T-helper 17 cell (primary cell): ENCODE measurements at places on chromosomes 3 and 15.
A peak's percentile ranks its signal among the peaks of the same experiment; 100 is the strongest.

- H3K27ac ChIP-seq, result no peak overlapping the region
- no peaks in the 10 kb centered on the region for H3K4me1 ChIP-seq
- peaks cover 3% of the 10 kb centered on the region for H3K36me3 ChIP-seq
Observed at GRCh38 chr15:37072181-37072580, 28.2 kb downstream of the MEIS2 start.

- H3K4me1 ChIP-seq, result peaks cover 21% of the 10 kb centered on the region
- H3K36me3 ChIP-seq, result peaks cover 3% of the 10 kb centered on the region
- H3K27me3 ChIP-seq, result peaks cover 25% of the 10 kb centered on the region
- no peak for DNase-seq
- H3K27ac ChIP-seq, result no peak overlapping the region
Observed at GRCh38 chr3:184786280-184786941, 25.6 kb upstream of the VPS8 start.

- H3K27me3 ChIP-seq, result no peaks in the 10 kb centered on the region
- H3K4me3 ChIP-seq, result no peak overlapping the region
Observed at GRCh38 chr15:46450112-46450809, 815.4 kb downstream of the SQOR start.

DNA sequence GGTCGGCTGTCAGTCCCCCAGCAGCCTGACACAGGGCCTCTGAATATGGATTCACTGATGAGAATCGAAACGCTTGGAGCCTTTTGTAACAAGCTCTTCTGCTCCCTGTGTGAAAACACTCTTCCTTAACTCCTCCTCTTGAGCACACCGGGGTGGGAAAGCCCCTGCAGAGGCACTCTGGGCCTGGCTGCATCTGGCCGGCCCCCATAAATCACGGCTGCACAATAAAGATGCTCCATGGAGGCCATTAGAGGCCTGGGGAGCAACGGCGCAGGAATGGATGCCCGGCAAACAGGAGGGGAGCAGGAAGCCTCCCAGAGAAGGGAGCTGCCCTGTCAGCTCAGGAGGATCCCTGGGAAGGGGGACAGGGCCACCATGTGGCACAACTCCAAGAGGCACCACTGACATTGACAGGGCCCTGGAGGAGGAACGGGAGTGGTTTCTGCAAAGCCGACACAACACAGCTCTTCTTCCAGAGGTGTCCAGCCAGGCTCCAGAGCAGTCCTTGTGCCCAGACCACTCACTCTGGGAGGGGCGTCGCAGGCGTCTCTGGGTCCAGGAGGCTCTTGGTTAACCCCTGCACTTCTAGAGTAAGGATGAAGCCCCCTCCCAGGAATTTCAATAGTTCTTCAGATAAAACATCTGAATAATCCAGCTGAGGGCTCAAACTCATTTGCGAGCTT lies 509.3 kb upstream of the PPP2R3A start:
- H3K27ac ChIP-seq, result no peak overlapping the region
- no peak for DNase-seq
- H3K4me1 ChIP-seq, result no peaks in the 10 kb centered on the region
- H3K27me3 ChIP-seq, result no peaks in the 10 kb centered on the region
- no peak overlapping the region for H3K4me3 ChIP-seq

GRCh38 chr15:55917881-55918296 lies 75.5 kb downstream of the NEDD4 start:
- peaks cover 3% of the 10 kb centered on the region for H3K36me3 ChIP-seq
- H3K27ac ChIP-seq, result no peak overlapping the region
- H3K4me3 ChIP-seq, result no peak overlapping the region

- H3K4me3 ChIP-seq, result no peak overlapping the region
- H3K27me3 ChIP-seq, result peaks cover 6% of the 10 kb centered on the region
- no peaks in the 10 kb centered on the region for H3K36me3 ChIP-seq
- H3K4me1 ChIP-seq, result no peaks in the 10 kb centered on the region
- no peak overlapping the region for H3K27ac ChIP-seq
- no peak for DNase-seq
Observed at GRCh38 chr3:104746056-104746455, 620.7 kb upstream of the ALCAM start.

- H3K27ac ChIP-seq, result no peak overlapping the region
- DNase-seq, result no peak
- no peak overlapping the region for H3K4me3 ChIP-seq
Observed at GRCh38 chr15:27956285-27956684, 142.8 kb downstream of the OCA2 start.

DNA sequence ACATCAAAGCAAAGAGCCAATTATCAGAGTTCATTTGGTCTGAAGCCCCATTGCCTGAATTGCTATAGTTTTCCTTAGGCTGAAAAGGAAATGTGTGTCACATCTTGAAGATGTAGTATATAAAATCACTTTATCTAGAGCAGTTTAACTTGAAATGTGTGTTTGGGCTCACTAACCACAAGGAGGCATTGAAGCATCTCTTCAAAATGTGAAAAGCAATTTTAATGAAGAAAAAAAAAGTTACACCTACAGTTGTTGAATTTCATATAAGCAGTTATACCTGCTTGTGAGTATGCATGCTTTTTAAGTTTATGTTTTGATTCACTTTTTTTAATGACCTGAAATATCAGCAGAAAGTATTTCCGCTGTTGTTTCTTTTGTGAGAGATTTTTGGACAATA lies 129.3 kb downstream of the IQCH start:
- no peak overlapping the region for H3K4me3 ChIP-seq
- peaks cover 2% of the 10 kb centered on the region for H3K36me3 ChIP-seq
- H3K27ac ChIP-seq, result no peak overlapping the region
- H3K27me3 ChIP-seq, result peaks cover 18% of the 10 kb centered on the region
- no peak for DNase-seq

DNA sequence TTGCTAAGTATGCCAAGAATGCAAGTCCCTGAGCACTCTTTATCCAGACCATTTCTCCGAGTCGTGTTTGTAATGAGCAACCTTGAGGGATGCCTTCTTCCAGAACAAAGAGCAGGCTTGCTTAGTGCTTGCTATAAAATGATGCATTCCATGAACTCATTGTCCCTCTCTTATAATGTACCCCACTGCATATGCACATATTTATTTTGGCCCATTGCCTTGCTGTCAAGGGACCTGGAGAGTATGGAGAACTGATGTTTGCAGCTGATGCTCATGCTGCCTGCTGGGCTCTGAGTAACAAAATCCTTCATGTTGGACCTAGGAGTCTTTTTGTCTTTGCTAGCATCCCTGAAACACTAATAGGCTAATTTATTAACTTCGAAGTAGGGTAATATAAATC lies 97.8 kb upstream of the AADACL2 start:
- no peak for DNase-seq
- H3K27me3 ChIP-seq, result peaks cover 20% of the 10 kb centered on the region
- no peaks in the 10 kb centered on the region for H3K36me3 ChIP-seq
- no peak overlapping the region for H3K4me3 ChIP-seq
- no peaks in the 10 kb centered on the region for H3K4me1 ChIP-seq

DNA sequence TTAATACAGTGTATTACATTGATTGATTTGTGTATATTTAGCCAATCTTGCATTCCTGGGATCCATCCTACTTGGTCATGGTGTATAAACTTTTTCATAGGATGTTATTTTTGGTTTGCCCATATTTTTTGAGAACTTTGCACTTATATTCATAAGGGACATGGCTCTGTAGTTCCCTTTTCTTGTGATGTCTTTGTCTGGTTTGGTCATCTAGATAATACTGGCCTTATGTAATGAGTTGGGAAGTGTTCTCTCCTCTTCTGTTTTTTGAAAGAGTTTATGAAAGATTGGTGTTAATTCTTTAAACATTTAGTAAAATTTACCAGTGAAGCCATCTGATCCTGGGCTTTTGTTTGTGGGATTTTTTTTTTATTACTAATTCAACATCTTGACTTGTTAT lies 9.6 kb downstream of the CHST13 start:
- no peaks in the 10 kb centered on the region for H3K36me3 ChIP-seq
- H3K4me3 ChIP-seq, result no peak overlapping the region
- H3K27ac ChIP-seq, result peak overlapping the region; percentile 51
- DNase-seq, result no peak

GRCh38 chr3:180612364-180612763 lies 10.4 kb downstream of the TTC14 start:
- H3K36me3 ChIP-seq, result peaks cover 13% of the 10 kb centered on the region
- DNase-seq, result no peak
- H3K4me1 ChIP-seq, result peaks cover 11% of the 10 kb centered on the region

- no peak overlapping the region for H3K4me3 ChIP-seq
- H3K4me1 ChIP-seq, result no peaks in the 10 kb centered on the region
- H3K36me3 ChIP-seq, result peaks cover 2% of the 10 kb centered on the region
- H3K27ac ChIP-seq, result no peak overlapping the region
Observed at GRCh38 chr3:41131224-41131623, 68.1 kb upstream of the CTNNB1 start.

GRCh38 chr3:131091768-131092167 lies 65.1 kb downstream of the NEK11 start:
- H3K4me3 ChIP-seq, result no peak overlapping the region
- DNase-seq, result no peak
- no peaks in the 10 kb centered on the region for H3K4me1 ChIP-seq
- peaks cover 2% of the 10 kb centered on the region for H3K36me3 ChIP-seq

- DNase-seq, result no peak
- no peaks in the 10 kb centered on the region for H3K36me3 ChIP-seq
- H3K27me3 ChIP-seq, result no peaks in the 10 kb centered on the region
- no peak overlapping the region for H3K27ac ChIP-seq
- H3K4me1 ChIP-seq, result no peaks in the 10 kb centered on the region
- no peak overlapping the region for H3K4me3 ChIP-seq
Observed at GRCh38 chr3:116190095-116190494, 255.2 kb downstream of the LSAMP start.

DNA sequence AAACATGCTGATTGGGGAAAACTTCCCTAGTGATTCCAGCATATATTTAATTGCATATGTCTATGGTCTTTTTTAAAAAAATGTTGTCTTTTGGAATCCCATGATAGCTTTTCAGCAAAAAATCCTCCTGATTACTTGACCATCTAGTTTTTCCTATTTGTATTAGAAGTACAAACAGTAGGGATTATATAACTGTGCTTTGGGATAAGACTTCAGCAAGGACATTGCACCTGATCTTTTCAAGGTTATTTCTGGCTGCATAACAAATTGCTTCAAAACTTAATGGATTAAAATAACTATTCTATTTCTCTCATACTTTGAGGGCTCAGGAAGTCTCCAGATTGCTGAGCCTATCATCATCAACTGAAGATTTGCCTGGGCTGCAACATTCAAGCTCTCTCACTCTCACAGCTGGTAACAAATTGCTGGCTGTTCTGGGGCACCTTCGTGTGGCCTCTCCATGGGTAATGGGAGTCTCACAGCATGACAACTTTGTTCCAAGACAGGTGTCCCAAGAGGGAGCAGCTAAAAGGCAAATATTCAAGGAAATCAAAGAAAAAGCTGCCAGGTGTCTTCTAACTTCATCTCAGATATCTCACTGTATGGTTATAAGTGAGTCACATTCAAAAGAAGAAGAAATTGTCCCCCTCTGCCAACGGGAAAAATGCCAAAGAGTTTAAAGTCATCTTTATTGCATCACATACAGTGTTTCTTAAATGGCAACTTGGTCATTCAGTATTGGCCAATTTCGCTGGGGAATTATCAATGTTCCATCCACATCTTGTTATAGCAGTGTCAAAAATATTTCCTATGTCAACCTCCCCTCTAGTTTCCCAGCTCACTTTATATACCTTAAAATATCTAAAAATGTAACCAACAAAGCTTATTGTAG lies 644.5 kb upstream of the GRM7 start:
- DNase-seq, result no peak
- H3K27ac ChIP-seq, result no peak overlapping the region
- H3K4me3 ChIP-seq, result no peak overlapping the region
- no peaks in the 10 kb centered on the region for H3K27me3 ChIP-seq
- no peaks in the 10 kb centered on the region for H3K4me1 ChIP-seq

DNA sequence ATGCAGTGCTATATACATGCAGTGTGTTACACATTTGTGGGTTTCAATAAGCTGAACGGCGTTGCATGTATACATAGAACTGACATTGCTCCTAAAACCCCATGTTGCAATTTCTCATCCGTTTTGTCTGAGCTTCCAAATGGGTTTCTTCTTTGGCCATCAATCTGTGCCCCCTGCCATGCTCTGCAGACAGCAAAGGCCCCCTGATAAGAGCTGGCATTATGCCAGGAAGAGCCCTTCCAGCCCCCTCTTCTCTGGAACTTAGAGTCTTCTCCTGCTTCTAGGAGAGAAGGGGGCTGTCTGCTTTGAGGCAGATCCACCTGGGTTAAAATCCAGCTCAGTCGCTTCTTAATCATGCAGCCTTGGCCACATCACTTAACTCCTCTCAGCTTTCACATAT lies 254.0 kb downstream of the SLCO3A1 start:
- H3K27ac ChIP-seq, result no peak overlapping the region
- H3K36me3 ChIP-seq, result peaks cover 2% of the 10 kb centered on the region
- peaks cover 27% of the 10 kb centered on the region for H3K4me1 ChIP-seq
- no peaks in the 10 kb centered on the region for H3K27me3 ChIP-seq
- DNase-seq, result no peak

- H3K27ac ChIP-seq, result no peak overlapping the region
- H3K4me1 ChIP-seq, result peaks cover 3% of the 10 kb centered on the region
- no peak overlapping the region for H3K4me3 ChIP-seq
- no peaks in the 10 kb centered on the region for H3K27me3 ChIP-seq
- DNase-seq, result no peak
Observed at GRCh38 chr3:69186575-69187093, 64.2 kb upstream of the LMOD3 start.

DNA sequence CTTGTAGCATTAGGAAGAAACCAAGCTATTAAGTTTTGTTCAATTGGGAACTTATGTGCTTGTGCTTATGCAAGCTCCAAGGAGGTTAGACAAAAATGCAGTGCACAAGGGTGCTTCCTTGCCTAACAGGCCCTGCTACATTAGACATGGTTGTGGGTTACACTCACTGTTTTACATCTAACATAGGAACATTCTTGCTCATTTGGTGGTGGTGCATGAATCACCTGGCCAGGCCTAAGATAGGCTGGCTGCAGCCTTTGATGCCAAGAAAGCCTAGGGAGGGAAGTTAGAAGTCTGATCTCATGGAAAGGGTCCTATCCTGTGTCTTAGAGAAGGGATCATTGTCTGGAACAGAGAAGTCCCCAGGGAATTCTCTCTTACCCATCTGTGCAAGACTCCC lies 43.5 kb downstream of the CA12 start:
- H3K27me3 ChIP-seq, result peaks cover 24% of the 10 kb centered on the region
- H3K4me3 ChIP-seq, result no peak overlapping the region
- H3K4me1 ChIP-seq, result no peaks in the 10 kb centered on the region
- no peak overlapping the region for H3K27ac ChIP-seq

DNA sequence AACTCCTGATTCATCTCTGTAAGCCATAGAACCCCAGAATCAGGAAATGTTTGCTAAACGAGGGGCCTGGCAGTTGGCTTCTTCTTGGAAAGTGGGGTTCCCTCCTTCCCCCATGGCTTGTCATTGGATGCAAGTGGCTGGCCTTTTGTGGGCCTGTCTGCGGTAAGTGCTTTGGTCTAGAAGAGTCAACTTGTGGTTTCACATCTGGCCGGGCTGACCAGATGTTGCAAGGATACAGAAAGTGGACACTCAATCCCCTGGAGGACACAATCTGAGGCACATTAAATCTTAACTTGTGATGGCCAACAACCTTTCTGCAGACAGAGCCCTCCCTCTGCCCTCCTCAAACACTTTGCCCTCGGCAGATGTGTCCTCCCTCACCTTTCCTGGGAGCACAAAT lies 1.1 kb downstream of the FAH start:
- H3K27ac ChIP-seq, result peak overlapping the region; percentile 89
- H3K27me3 ChIP-seq, result no peaks in the 10 kb centered on the region
- H3K4me3 ChIP-seq, result no peak overlapping the region
- no peaks in the 10 kb centered on the region for H3K36me3 ChIP-seq
- H3K4me1 ChIP-seq, result peaks cover 14% of the 10 kb centered on the region

- H3K4me3 ChIP-seq, result no peak overlapping the region
- DNase-seq, result no peak
- H3K27me3 ChIP-seq, result no peaks in the 10 kb centered on the region
- peaks cover 10% of the 10 kb centered on the region for H3K4me1 ChIP-seq
- H3K36me3 ChIP-seq, result peaks cover 11% of the 10 kb centered on the region
- H3K27ac ChIP-seq, result peak overlapping the region; percentile 39
Observed at GRCh38 chr3:11300970-11301369, 28.8 kb downstream of the ATG7 start.
